Stimulated activated CD8-positive, alpha-beta memory T cell treated with anti-CD3 and anti-CD28 coated beads, Interleukin-4, amount 100 ng/mL, for 1 hour (primary cell): ENCODE measurements at places on chromosomes 4 and X.

DNA sequence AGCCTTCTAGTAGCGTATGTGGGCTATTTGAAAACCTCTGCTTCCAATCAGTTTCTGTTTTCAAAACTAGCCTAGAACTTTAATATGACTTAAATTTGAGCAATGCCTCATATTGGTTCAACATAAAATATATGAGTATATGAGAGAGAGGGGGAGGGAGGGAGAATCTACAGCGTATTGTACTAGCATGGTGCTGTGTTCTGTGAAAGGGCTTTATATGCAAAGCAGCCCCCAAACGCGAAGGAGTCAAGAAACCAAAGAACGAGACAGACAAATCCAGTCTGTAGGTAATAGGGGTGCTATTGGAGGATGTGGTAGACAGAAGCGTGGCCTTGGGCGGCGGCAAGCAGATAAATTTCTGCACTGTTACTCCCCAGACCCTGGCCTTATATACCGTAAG, 784 bp upstream of the ANXA5 start:
- no peak for DNase-seq

GRCh38 chr4:118762730-118763477, 73.0 kb downstream of the SEC24D start:
- DNase-seq, result no peak

- no peak for DNase-seq
Measured at GRCh38 chrX:84064164-84064563, 123.8 kb downstream of the RPS6KA6 start.

DNA sequence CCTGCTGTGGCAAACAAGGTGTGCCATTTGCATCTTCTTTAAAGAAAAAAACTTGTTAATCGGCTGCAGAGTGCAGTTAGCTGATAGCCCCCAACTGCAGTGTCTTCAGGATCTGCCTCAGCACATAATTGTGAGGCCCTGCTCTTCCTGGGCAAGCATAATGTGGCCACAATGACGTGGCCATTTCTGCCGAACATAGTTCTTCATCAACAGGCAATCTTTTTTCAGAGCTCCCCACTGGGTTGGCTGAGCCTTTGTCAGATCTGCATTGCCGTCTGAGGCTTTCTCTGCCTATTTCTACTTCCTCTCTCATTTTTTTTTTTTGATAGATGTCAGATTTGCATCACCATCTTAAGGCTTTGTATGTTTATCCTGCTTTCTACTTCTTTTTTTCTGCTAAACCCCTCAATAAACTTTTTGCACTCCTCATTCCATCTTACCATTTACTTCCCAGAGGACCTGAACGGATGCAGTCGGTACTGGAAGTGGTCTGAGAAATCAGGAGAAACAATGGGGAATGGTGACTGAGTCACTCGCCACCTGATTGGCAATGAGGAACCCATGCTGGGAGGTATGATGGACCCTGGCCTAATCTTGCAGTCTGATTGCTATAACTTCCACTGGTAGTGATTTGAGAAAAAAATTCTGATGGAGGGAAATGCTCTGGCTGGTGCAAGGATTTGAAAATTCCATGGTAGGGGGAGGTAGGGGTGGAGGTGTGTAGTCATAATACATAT, 21.2 kb upstream of the TAB3 start:
- no peak for DNase-seq

GRCh38 chr4:106624671-106625070, 256.1 kb upstream of the GIMD1 start:
- no peak for DNase-seq

- DNase-seq, result no peak
Measured at GRCh38 chr4:95857761-95858160, 17.9 kb downstream of the PDHA2 start.

DNA sequence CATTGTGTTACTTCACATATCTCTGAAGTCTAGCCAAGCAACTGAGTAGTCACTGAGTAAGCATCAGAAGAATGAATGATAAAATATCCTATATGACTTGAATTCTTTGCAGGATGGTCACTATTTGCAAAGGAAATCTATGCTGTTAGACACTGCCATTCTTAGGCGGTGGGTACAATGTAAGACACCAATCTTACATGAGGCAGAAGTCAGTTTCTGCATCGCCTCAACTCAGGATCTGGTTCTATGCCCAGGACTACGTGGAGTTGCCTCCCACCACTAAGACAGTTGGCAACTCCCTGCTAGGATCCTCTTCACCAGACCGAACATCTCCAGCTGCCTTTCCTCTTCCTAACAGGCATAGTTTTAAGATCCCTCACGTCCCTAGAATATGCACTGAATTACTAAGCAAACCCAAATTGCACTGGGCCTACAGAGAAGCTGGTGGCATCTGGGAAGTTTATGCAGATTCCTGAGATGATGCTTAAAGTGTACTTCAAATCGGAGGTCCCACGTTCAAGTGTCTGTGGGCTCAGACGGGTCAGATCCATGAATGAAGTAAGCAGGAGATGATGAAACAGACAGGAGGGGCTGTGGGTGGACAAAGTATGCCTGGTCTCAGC, 45.6 kb downstream of the SEL1L3 start:
- no peak for DNase-seq

DNA sequence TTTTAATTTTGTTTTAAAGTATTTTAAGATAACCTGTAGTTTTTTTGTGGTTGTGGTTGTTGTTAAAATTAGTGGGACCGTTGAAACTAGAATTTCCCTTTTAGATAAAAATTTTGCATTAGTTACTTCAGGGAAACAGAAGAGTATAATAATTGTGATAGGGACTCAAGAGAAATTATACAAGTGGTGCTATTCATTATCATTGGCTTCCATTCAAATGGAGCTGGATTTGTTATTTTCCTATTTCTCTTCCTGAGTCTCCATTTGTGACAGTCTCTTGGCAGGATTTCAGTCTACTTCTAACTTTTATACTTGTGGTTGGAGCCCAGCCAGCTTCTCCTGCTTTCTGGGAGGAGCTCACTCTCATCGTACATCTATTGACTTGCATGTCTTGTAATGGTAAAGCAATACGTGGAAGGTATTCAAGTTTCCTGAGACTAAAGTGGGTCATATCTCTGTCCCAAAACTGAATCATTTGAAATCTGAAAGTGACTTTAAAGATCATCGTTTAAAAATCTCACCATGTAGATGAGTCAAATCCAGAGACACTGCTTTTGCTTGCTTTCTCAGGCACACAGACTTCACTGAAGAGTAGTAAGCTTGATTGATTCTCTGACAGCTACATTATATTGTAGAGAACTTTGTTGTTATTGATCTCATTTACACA, 155.8 kb downstream of the RPA4 start:
- no peak for DNase-seq

DNA sequence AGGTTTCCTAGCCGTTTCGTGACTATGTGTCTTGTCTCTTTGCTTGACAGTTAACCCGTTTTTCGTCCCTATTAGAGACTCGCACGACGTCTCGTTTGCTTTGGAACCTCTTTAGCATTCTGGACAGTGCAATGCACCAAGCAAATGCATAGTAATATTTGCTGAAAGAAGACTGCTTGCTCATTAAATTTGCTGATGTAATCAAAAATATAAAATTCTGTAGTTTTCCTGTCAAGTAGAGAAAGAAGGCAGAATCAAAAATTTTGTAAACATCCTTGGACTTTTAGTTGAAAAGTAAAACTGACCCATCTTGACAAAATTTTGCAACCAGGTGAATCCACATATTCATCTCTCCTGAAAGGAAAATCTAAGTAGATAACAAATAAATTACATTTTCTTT, 106.9 kb upstream of the RAPGEF2 start:
- no peak for DNase-seq

- DNase-seq, result no peak
Measured at GRCh38 chr4:174835536-174835935, 6.5 kb upstream of the GLRA3 start.

DNA sequence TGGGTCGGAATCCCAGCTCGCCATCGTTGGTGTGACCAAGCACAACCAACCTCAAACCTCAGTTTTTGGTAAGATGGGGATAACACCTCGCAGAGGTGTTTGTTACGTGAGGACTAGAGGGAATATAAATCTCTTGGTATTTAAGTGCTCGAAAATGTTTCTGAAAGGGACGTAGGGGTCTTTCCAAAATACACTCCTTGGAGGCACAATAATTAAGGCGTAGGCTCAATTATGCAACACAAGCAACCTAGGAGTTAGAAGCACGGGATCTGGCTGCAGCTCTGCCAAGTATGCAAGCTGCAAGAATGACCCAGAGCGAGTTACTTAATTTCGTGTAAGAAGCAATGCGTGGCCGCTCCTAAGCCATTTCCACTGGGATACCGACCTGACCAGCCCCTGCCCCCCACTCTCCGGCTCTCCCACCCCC, 552 bp downstream of the ADH5 start:
- no peak for DNase-seq

GRCh38 chr4:128521156-128521555, 233.5 kb upstream of the PGRMC2 start:
- DNase-seq, result no peak

DNA sequence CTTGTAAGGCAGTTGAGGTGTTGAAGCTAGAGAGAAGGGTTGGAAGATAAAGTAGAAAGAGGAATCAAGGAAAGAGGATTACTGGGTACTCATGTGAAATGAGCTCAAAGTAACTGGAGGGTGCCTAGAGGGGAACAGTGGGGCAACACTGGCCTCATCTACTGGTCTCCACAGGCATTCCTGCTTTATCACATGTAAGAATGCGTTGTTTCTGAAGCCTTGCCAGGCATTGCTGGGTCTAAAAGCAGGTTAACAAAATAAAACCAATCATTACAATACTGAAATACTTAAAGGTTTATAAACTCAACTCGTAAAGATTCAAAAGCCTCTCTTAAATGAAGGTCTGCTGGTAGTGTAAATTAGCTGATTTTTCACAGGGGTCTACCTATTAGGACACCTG, 96.0 kb downstream of the FANCB start:
- no peak for DNase-seq

GRCh38 chrX:71214604-71215337, 8.3 kb upstream of the GJB1 start:
- no peak for DNase-seq

DNA sequence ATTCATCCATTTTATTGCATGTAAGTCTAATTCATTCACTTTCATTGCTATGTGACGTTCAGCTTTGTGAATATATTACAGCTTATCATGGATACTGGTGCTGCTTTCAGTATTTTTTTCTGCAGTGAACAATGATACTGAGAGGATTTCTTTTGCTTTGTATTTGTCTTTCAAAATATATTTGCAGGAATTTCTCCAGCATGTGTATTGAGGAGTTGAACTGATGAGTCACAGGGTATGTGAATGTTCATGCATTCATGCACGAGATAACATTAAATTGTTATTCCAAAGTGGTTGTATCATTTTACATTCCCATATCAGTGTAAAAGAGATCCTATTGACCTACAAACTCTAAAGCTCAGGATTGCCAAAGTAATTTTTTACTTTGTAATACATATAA, 283.8 kb upstream of the ARSJ start:
- no peak for DNase-seq

DNA sequence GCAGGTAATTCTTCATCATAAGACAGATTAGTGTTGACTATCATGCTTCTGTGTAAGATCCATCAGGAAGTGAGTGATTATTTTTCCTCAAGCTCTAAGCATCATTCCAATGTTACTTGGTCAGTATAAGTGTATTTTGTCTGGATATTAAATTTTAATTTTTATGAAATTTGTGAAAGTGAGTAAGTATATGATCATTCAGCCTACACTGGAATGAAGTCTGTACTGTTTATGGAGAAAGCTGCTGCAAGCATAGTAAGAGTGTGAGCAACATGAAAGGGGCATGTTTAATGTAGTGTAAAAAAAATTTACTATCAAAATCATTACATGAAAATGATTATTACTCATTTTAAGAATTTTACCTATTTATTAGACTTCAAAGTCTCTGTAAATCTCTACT, 84.8 kb downstream of the IL15 start:
- no peak for DNase-seq

- DNase-seq, result no peak
Measured at GRCh38 chr4:75666299-75666698, 6.9 kb downstream of the G3BP2 start.

DNA sequence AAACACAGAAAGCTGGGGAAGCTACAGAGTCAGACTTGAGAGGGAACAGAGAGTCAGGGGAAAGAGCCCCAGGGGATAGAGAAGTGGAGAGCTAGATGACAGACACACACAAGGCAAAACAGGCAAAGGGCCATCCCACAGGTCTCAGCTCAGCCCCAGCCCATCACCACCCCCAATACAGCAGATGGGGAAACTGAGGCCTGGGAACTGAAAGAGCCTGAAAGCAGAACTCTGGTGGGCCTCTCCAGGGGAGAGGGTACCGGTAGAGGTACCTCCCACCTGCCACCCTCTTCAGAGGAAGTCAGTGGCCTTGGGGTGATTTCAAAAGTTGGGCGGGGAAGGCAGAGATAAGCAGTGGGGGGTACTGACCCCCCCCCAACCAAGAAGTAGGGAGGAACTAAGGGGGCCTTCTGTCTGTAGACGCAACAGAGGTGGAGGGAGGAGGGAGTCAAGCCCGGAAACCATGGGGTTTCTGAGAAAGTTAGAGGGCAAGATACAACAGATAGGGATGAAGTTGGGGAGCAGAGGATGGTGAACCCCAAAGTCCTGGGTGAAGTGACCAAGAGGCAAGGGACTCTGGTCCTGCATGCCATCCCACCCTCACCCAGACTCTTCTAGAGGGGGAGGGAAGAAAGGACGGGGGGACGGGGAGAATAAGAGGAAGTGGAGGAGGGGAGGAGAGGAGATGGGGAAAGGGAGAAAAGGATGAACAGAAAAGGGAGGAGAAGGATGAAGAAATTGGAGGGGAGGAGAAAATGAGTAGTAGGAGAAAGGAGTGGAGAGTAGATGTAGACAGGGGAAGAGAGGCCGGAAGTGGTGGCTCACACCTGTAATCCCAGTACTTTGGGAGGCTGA, 3.2 kb downstream of the GATA1 start:
- no peak for DNase-seq

- DNase-seq, result no peak
Measured at GRCh38 chr4:117560329-117560728, 474.0 kb upstream of the NDST3 start.

- DNase-seq, result no peak
Measured at GRCh38 chr4:43332052-43332425, 439.5 kb downstream of the GRXCR1 start.

DNA sequence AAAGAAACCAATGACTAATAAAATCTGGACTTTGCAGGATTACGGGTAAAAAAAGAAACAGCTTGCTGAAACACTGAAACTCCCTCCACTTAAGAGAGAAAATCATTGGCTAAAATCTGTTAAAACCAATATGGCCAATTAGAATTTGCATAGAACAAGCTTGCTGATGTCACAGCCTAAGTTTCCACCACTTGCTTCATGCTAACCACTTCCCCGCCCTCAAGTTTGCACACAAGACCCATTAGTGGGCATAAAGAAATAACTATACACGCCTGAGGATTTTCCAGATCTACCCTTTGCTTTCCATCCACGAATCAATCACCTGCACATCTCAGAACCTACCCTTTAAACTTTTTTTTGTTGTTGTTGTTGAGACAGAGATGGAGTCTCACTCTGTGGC, 42.7 kb upstream of the PHEX start:
- DNase-seq, result no peak
